ENCODE measurements at places on chromosomes 1 and 21.

DNA sequence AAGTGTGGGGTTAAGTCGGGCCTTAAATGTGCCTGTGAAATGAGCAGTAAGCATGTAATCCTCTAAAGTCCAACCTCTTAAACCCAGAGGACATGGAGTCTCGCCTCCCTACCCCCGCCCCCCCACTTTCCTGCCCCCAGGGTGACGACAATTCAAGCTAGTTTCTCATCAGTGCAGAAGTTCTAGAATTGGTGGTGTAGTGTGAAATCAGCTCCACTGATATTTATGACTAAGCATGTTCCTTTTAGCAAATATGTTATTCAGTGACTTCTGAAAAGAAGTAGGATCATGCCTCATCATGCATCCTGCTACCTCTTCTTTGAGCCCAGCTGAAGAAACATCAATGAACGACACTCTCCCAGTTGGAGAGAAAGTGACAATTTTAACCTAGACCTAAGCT is 2.6 kb upstream of the ABCB10 start:
- no peak for DNase-seq

- peak; percentile 93 for DNase-seq
Measured at GRCh38 chr1:8702850-8703810, 114.3 kb downstream of the RERE start.

GRCh38 chr1:56972976-56973375 is 7.2 kb upstream of the C8B start:
- no peak for DNase-seq

GRCh38 chr1:185644531-185644930 is 89.7 kb upstream of the HMCN1 start:
- no peak for DNase-seq

DNA sequence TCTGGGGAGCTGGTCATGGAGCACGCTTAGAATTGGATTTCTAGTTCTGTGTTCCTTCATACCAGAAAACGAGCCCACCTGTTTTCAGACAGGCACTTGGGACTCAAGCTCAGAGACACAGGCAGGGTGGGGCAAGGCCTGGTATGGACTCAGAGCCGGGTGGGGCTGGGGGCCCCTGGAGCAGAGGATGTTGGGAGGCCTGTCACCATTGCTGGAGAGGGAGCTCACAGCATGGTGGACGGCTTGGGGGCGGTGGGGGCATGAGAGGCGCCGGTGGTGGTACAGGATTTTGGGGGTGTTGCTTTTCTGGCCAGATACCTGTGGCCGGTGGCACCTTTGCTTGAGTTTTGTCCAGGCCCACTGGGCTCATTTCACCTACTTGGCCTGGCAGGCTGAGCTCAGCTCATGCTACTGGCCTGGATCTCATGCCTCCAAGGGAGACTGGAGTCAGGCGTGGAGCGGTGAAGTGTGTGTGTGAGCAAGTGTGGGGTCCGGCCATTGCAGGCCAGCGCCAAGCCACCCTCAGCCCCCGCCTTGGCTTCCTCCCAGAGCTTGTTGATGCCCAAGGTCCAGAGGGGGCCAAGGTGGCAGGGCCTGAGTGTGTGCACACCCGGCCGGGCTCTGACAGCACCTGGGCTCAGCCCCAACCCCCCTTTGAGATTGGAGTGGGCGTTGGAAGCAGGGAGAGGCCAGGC is 8.7 kb downstream of the SLX9 start:
- no peak for DNase-seq

DNA sequence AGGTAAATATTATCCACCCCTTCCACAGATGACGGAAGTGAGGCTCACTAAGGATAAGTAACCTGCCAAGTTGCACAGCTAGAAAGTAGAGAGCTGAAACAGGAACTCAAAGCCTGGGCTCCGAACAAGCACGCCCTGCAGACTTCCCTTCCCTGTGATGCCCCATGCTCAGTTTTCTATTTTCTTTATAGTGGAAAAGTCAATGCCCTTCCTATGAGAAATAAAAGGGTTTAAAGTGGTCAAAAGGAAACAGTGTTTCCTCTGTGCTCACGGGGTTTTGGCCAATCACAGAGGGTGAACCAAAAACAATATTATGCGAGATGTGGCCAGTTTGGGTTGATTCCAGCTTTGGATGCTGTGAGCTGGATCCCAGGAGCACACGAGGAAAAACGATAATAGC is 44.5 kb downstream of the DDR2 start:
- no peak for DNase-seq

Measured in MM.1S (cell line).